ENCODE measurements at places on chromosomes 1 and 21. TPM values are rescaled to one million over a fixed set of nuclear protein-coding genes. Genes with fewer than 3 reads are reported as not detected.

Gene MCOLN3
- total RNA-seq: 3.1 TPM

Gene IFI44L
- total RNA-seq: 358 TPM

Gene LCE3D
- not detected for total RNA-seq

Gene CHML
- 16.3 TPM for total RNA-seq

Gene USH2A
- not detected for total RNA-seq

Gene KDF1
- not detected for total RNA-seq

Gene KIF2C
- 110 TPM for total RNA-seq

Gene FCRLB
- total RNA-seq: 0.23 TPM

Gene PACC1
- 9.0 TPM for total RNA-seq

Gene LCE3E
- not detected for total RNA-seq

- H3K4me1 ChIP-seq: no peaks in the 10 kb centered on the region
- H3K36me3 ChIP-seq: no peaks in the 10 kb centered on the region
- DNase-seq: no peak
- no peaks in the 10 kb centered on the region for H3K27me3 ChIP-seq
- H3K27ac ChIP-seq: peak overlapping the region; percentile 52
- no peak overlapping the region for H3K4me3 ChIP-seq
These were observed 259.2 kb downstream of the GREM2 start for GRCh38 chr1:240352769-240353168.

- peak overlapping the region; percentile 61 for H3K27ac ChIP-seq
- H3K4me3 ChIP-seq: no peak overlapping the region
- DNase-seq: no peak
- peaks cover 22% of the 10 kb centered on the region for H3K36me3 ChIP-seq
- peaks cover 14% of the 10 kb centered on the region for H3K4me1 ChIP-seq
These were observed 13.1 kb downstream of the SDCCAG8 start for GRCh38 chr1:243268751-243269460.

GRCh38 chr1:221880182-221880581 is 138.3 kb upstream of the DUSP10 start:
- H3K27me3 ChIP-seq: peaks cover 3% of the 10 kb centered on the region
- DNase-seq: no peak
- H3K27ac ChIP-seq: no peak overlapping the region
- H3K4me1 ChIP-seq: no peaks in the 10 kb centered on the region
- H3K4me3 ChIP-seq: no peak overlapping the region

DNA sequence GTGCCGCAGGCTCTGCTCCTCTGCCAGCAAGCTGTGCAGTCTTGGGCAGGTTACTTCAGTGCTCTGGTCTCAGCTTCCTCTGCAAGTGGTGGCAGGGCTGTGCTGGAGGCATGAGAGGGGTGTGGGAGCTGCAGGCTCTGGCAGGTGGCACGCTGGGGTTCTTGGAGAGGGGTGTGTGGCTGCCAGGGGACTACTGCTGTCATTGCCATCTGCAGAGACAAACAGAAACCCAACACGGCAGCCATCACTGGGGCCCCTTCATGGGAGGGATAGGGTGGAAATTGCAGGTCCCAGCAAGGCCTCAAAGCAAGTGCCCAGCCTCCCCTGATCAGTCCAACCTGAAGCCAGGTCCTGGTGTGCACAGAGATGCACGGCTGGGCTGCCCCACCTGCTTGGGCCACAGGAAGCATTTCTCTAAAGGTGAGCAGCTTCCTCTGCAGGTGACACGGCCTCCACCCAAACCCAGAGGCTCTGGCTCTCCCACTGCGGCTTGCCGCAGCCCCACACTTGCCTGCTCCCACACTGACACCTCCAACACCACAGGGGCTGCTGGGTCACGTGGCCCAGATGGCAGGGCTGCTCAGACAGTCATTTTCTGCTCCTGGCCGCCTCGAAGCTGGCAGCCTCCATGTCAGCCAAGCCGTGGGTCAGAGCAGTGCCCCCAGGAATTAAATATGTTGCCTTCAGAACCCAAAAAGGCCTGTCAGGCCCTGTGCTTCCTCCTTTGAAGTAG is 4.1 kb upstream of the COL6A2 start:
- H3K27me3 ChIP-seq: peaks cover 4% of the 10 kb centered on the region
- DNase-seq: no peak
- peaks cover 2% of the 10 kb centered on the region for H3K36me3 ChIP-seq
- no peak overlapping the region for H3K4me3 ChIP-seq

DNA sequence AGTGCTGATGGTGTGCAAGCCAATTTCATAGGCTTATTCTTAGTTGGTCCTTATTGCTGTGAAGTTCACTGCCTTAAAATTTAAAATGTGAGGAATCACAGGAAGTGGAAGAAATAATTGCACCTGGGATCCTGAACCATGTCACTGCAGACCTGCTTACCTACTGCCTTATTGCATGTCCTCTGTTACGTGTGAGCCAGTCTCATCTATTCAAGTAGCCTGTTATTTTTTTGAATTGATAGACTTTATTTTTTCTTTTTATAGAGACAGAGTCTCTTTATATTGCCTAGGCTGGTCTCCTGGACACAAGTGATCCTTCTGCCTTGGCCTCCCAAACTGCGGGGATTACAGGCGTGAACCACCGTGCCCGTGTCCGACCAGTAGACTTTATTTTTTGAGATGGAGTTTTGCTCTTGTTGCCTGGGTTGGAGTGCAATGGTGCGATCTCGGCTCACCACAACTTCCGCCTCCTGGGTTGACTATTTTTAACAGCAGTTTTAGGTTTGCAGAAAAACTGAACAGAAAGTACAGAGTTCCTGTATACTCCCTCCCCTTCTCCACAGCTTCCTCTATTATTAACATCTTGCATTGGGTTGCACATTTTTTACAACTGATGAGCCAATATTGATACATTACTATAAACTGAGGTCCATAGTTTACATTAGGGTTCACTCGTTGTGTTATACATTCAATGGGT is 14.0 kb upstream of the DISC1 start:
- H3K4me3 ChIP-seq: peak overlapping the region; percentile 50
- H3K27ac ChIP-seq: peak overlapping the region; percentile 96
- peaks cover 8% of the 10 kb centered on the region for H3K27me3 ChIP-seq
- H3K36me3 ChIP-seq: peaks cover 42% of the 10 kb centered on the region

- H3K4me1 ChIP-seq: no peaks in the 10 kb centered on the region
- no peak for DNase-seq
- peaks cover 5% of the 10 kb centered on the region for H3K27me3 ChIP-seq
- no peak overlapping the region for H3K27ac ChIP-seq
These were observed 61.3 kb upstream of the KCNE2 start for GRCh38 chr21:34302521-34302920.

DNA sequence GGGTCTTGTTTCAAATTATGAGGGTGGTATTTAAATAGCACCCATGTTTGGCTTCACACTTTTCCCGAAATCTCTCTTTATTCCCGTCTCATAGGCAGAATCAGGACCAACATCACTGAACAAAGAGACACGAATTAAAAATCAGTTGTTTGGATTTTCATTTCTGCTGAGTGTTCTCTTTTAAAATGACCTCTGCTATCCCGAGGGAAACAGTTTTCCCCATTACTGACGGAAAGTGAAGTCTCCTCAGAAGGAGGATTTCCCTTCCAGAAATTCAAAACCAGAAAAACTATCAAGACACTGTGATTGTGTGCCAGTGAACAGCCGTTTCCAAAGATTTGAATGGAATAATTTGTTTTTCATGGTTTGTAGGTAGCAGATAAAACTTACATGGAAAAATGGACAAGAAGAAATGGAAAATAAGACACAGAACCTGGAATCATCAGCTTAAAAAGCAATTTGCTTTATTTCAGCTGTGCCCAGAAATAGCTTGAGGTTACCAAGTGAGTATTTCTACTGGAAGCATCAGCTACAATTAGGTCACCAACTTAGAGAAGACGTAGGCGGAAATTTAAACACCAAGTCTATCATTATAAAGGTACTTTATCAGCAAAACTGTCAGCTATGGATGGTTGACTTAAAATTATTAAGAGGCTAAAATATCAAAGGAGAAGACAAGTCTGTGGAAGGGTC is 68.5 kb downstream of the RUNX1 start:
- peaks cover 56% of the 10 kb centered on the region for H3K36me3 ChIP-seq
- H3K27ac ChIP-seq: no peak overlapping the region

DNA sequence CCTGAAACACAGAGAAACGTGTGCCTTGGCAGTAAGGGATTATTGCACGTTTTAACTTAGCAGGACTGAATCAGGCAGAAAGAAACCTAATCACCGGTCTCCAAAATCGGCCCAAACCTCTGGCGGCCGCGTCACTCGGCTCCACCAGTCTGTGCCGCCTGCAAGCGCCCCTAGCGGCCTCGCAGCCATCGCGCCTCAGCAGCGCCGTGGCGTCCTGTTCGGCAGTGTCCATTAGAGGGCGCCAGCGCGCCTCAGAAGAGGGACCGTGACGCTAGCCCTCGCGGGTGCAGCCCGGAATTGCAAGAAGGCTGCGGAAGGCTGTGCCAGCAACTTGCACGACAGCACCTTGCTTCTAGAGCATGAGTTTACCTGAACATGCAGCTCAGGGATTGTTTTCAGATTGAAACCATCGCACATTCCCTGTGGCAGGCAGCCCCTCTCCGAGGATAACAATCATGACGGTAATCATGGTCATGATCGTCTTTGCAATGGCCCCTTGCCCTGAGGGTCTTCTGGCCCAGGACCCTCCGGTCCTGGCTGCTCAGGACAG is 164.4 kb downstream of the TRIM33 start:
- peaks cover 35% of the 10 kb centered on the region for H3K4me1 ChIP-seq
- DNase-seq: peak; percentile 97
- peak overlapping the region; percentile 95 for H3K27ac ChIP-seq
- H3K36me3 ChIP-seq: peaks cover 3% of the 10 kb centered on the region

- peak overlapping the region; percentile 93 for H3K27ac ChIP-seq
- H3K4me1 ChIP-seq: peaks cover 25% of the 10 kb centered on the region
- DNase-seq: peak; percentile 82
- H3K36me3 ChIP-seq: no peaks in the 10 kb centered on the region
These were observed 89.8 kb downstream of the KIF14 start for GRCh38 chr1:200530623-200531261.

GRCh38 chr1:156933136-156933535 is 12.7 kb downstream of the LRRC71 start:
- no peak for DNase-seq
- H3K36me3 ChIP-seq: peaks cover 1% of the 10 kb centered on the region
- H3K4me1 ChIP-seq: peaks cover 17% of the 10 kb centered on the region
- no peak overlapping the region for H3K4me3 ChIP-seq

DNA sequence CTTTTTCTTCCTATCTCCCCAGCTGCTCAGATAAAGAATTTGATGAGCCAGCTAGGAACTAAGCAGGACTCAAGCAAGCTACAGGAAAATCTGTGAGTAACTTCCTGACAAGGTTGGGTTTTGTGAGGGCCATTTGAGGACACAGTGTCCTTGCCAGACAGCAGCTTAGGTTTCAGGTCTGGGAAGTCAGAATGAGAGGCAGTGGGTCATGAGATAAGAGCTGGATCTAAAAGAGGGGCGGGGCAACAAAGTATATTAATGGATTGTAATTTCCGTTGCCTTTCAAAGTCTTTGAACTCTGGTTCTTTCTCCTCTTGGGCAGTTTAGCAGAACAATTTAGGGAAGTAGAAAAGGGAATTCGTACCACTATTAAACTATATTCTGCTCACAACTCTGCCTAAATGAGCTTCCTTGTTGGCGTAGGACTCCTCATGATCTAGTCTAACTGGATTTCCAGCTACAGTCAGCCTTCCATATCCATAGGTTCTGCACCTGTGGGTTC is 16.6 kb downstream of the STX12 start:
- DNase-seq: no peak
- peaks cover 33% of the 10 kb centered on the region for H3K36me3 ChIP-seq
- no peak overlapping the region for H3K27ac ChIP-seq
- no peaks in the 10 kb centered on the region for H3K4me1 ChIP-seq
- no peak overlapping the region for H3K4me3 ChIP-seq

GRCh38 chr1:42943166-42943565 is 15.5 kb downstream of the SLC2A1 start:
- peak overlapping the region; percentile 35 for H3K4me3 ChIP-seq
- peaks cover 97% of the 10 kb centered on the region for H3K4me1 ChIP-seq
- H3K27ac ChIP-seq: peak overlapping the region; percentile 84
- H3K27me3 ChIP-seq: no peaks in the 10 kb centered on the region
- H3K36me3 ChIP-seq: peaks cover 72% of the 10 kb centered on the region

- H3K36me3 ChIP-seq: peaks cover 41% of the 10 kb centered on the region
- no peaks in the 10 kb centered on the region for H3K4me1 ChIP-seq
- H3K27me3 ChIP-seq: no peaks in the 10 kb centered on the region
These were observed 39.8 kb upstream of the SYT2 start for GRCh38 chr1:202750024-202750423.

DNA sequence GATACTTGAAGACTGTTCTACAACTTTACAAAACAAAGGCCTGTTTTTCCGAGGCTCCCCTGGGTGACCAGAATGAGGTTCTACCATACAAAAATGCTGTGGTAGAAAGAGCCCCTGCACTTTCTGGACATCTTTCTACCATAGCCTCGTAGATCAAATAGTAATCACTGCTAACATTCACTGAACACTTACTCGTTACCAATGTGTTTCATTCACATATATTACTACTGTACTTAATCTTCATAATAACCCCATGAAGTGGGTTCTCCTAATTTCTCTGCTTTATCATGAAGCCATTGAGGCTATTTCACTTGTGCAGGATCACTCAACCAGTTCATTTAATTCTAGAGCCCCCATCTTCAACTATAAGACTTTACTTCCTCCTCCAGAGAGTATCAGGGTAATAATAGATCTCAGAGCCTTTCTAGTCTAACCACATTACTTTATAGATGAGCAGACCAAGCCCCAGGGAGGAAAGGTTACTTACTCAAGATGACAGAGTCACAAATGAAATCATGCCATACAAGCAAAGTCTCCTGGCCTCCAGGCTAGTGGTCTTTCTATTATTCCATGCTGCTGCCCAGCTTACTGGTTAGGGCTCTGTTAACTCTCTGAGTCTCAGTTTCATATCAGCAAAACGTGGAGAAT is 46.7 kb upstream of the OSBPL9 start:
- H3K4me3 ChIP-seq: peak overlapping the region; percentile 37
- H3K27me3 ChIP-seq: no peaks in the 10 kb centered on the region
- peak overlapping the region; percentile 92 for H3K27ac ChIP-seq
- H3K36me3 ChIP-seq: no peaks in the 10 kb centered on the region
- DNase-seq: no peak

GRCh38 chr1:6235296-6235677 is 477 bp downstream of the ICMT start:
- H3K27ac ChIP-seq: peak overlapping the region; percentile 83
- peaks cover 30% of the 10 kb centered on the region for H3K4me1 ChIP-seq
- H3K4me3 ChIP-seq: peak overlapping the region; percentile 91
- peaks cover 16% of the 10 kb centered on the region for H3K36me3 ChIP-seq
- H3K27me3 ChIP-seq: peaks cover 16% of the 10 kb centered on the region

- no peaks in the 10 kb centered on the region for H3K36me3 ChIP-seq
- no peak overlapping the region for H3K4me3 ChIP-seq
- no peaks in the 10 kb centered on the region for H3K27me3 ChIP-seq
These were observed 10.6 kb upstream of the PRKACB start for GRCh38 chr1:84133479-84133878.

DNA sequence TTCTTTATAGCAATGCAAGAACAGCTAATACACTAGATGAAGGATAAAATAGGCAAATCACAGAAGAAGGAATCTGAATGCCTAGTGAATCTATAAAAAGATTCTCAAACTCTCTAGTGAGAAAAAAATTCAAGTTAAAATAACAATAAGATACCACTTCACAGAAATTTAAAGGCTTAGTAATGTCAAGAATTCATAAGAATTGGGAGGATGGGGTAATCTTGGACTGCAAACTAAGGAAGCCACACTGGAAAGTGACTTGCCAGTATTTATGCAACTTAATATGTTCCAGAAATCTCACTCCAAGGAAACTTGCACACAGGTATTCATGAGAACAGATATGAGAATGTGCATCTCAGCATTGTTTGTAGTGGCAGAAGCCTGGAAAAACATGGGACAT is 38.9 kb upstream of the PRRC2C start:
- H3K36me3 ChIP-seq: no peaks in the 10 kb centered on the region
- DNase-seq: no peak
- H3K4me3 ChIP-seq: no peak overlapping the region
- H3K27ac ChIP-seq: no peak overlapping the region
- H3K27me3 ChIP-seq: peaks cover 7% of the 10 kb centered on the region
